Pulmonary artery endothelial cell (primary cell): ENCODE measurements at places on chromosomes 4 and X. TPM values are rescaled to one million over a fixed set of nuclear protein-coding genes. Genes with fewer than 3 reads are reported as not detected.

Gene KIF4A
- total RNA-seq, result 13.9 and 26.9 TPM in 2 replicates

Gene H2BW2
- not detected in 2 replicates for total RNA-seq

Gene RTL5
- total RNA-seq, result 0.20 and 0.53 TPM in 2 replicates

Gene EVC2
- total RNA-seq, result 9.3 and 12.1 TPM in 2 replicates

Gene CLNK
- total RNA-seq, result not detected in 2 replicates

Gene AKAP14
- total RNA-seq, result not detected in 2 replicates

Gene CCDC110
- 0.49 and 0.73 TPM in 2 replicates for total RNA-seq

Gene CCSER1
- total RNA-seq, result 1.1 and 3.0 TPM in 2 replicates

Gene CSN1S1
- not detected in 2 replicates for total RNA-seq

Gene HCFC1
- total RNA-seq, result 14.8 and 22.9 TPM in 2 replicates

Gene PFKFB1
- total RNA-seq, result not detected in 2 replicates

Gene ITGB1BP2
- total RNA-seq, result 0.46 and 1.4 TPM in 2 replicates

Gene PCDH18
- total RNA-seq, result 0.07 and 0.21 TPM in 2 replicates

Gene HTN1
- total RNA-seq, result not detected in 2 replicates

Gene PDZD11
- total RNA-seq, result 33.9 and 37.7 TPM in 2 replicates

Gene CENPI
- total RNA-seq, result 25.2 and 44.7 TPM in 2 replicates

Gene TRIML1
- not detected in 2 replicates for total RNA-seq

Gene CT45A10
- not detected in 2 replicates for total RNA-seq

Gene DDIT4L
- 1.9 and 13.7 TPM in 2 replicates for total RNA-seq

Gene VSIG4
- total RNA-seq, result not detected in 2 replicates

Gene FRMPD4
- total RNA-seq, result under 0.01 TPM in 1 of 2 replicates, not detected in the other

Gene HELT
- not detected in 2 replicates for total RNA-seq

Gene PPP2R2C
- 0.04 TPM in 1 of 2 replicates, not detected in the other for total RNA-seq

Gene PIN4
- total RNA-seq, result 14.2 and 27.5 TPM in 2 replicates

Gene SERPINA7
- total RNA-seq, result not detected in 2 replicates

Gene PRR32
- total RNA-seq, result not detected in 2 replicates

Gene MED12
- 18.3 and 27.8 TPM in 2 replicates for total RNA-seq

Gene WAS
- not detected in 2 replicates for total RNA-seq

Gene MYL5
- total RNA-seq, result 6.3 and 13.5 TPM in 2 replicates

Gene SHROOM4
- total RNA-seq, result 30.1 and 39.5 TPM in 2 replicates

Gene MSX1
- total RNA-seq, result 2.7 and 4.1 TPM in 2 replicates

Gene PLAC1
- 0.20 and 0.46 TPM in 2 replicates for total RNA-seq

Gene PRKG2
- total RNA-seq, result not detected in 2 replicates

Gene AIFM1
- total RNA-seq, result 29.9 and 31.9 TPM in 2 replicates

Gene GCNA
- total RNA-seq, result 0.59 and 2.3 TPM in 2 replicates

Gene PDE5A
- 6.4 and 12.6 TPM in 2 replicates for total RNA-seq

Gene ZFP42
- total RNA-seq, result not detected in 2 replicates

Gene RTL3
- total RNA-seq, result not detected in 2 replicates

Gene TSPAN7
- total RNA-seq, result 4.6 and 13.5 TPM in 2 replicates

Gene RAB41
- total RNA-seq, result not detected in 2 replicates

Gene CTAG1A
- not detected in 2 replicates for total RNA-seq

Gene GC
- total RNA-seq, result not detected in 2 replicates

Gene DGAT2L6
- total RNA-seq, result not detected in 2 replicates

Gene MTHFD2L
- total RNA-seq, result 24.3 and 24.7 TPM in 2 replicates

Gene IDS
- 26.3 and 35.3 TPM in 2 replicates for total RNA-seq
